NCI-H774 (cell line): ENCODE measurements at places on chromosomes 1 and 21.

- no peak for DNase-seq
These were observed 30.7 kb downstream of the ADAM30 start for GRCh38 chr1:119865627-119866026.

DNA sequence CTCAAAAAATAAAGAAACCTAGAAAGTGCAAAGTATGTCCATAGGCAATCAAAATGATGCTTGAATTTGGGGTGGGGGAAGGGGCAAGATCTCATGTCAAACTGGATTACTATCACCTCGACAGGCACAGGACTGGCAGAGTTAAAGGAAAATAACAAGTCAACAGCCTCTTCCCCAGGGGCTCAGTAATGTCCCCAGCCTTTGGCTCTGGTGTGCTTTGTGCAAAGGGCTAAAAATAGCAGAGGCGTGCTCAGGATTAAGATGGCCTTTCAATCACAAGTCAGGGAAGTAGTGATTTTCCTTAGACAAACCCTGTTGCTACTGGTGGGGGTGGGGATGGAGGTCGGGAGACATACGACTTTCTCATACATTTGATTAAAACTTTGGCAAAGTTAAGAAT is 63.5 kb upstream of the OLIG2 start:
- DNase-seq = no peak

DNA sequence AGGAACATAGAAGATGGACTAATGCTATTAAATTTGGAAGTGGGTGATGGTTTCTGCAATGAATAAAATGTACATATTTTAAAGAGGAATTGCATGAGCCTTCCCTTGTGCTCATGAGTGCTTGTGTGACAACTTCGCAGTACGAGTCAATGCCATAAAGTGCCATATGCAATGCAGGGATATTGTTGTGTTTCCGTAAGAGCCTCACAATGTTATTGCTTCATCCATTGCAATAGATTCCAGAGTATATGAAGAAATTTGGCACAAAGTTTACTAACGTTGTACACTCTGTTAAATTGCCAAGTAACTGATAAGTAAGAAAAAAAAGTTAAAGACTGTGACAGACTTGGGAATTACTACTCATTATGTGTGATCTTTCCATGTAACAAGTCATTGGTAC is 22.3 kb downstream of the BTG3 start:
- DNase-seq = no peak

GRCh38 chr1:93028542-93028941 is 50.5 kb upstream of the MTF2 start:
- no peak for DNase-seq

DNA sequence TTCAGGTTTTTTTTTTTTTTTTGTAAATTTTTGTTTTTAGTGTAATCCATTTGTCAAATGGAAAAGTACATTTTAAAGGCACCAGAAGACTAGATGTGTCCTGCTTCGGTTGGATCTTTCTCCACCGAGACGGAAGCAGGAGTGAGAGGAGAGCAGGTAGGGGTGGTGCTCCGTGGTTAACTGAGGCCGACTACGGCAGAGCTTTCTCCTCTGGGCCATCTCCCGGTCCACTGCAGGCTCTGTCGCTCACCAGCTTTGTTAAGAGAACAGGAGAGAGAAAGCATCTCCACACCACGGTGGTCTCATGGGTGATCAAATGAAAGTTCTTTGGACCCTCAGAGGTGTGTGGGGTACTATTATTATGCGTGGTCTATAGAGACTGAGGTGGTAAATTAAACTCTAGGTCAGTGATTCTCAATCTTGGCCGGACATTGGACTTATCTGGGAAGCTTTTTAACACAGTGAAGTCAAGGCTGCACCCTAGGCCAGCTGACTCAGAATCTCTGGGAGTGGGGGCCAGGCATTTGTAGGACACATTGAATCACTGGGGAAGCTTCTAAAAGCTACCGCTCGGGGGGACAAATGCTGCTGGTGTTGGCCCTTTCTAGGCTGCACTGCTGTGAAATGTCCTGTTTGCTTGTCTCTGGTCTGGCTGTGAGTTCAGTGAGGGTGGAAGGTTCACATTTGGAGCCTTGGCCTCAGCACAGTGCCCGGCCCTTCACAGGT is 25.0 kb downstream of the ABCA4 start:
- DNase-seq = no peak

- no peak for DNase-seq
These were observed 393.2 kb downstream of the RWDD3 start for GRCh38 chr1:95627244-95627643.

DNA sequence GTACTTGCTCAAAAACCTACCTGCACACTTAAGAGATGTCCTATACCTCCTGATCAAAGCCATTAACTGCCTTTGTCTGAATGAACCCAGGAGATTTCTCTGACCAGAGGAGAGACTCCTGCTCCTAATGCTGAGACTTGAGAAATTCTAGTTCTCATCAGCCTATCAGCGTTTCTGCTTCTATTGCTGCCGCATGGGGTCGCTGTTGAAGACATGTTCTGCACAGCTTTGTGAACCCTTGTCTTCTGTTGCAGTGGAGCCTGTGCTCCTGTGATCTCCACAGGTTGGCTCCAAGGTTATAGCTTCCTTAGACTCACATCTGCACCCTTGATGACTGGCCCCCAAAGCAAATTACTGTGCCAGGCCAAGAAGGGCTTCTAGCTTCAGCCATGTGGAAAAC is 40.2 kb downstream of the EDN2 start:
- no peak for DNase-seq
